GM04504 (cell line): ENCODE measurements at places on chromosomes 2 and 18.

- DNase-seq = no peak
Observed at GRCh38 chr2:96977631-96978195, 8.7 kb downstream of the FAM178B start.

DNA sequence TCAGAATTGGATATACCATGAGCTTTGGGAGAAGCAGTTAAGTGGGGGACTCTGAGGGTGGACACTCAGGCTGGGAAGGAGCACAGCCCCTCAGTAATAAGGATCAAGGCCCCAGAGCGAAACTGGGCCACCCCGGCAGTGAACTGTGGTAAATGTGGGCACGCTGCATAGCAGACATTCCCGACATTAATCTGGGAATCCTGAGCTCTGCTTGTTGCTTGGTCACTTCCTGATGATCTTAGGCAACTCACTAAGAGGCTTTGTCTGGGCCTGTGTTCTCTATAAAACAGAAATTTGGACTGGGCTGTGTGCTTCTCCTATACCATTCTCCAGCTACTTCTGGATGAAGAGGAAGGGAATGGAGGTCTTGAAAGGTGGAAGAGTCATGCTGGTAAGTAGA is 4.8 kb downstream of the TGFBRAP1 start:
- DNase-seq = no peak

- peak; percentile 87 for DNase-seq
Observed at GRCh38 chr2:25103287-25103871, 61.5 kb downstream of the EFR3B start.

DNA sequence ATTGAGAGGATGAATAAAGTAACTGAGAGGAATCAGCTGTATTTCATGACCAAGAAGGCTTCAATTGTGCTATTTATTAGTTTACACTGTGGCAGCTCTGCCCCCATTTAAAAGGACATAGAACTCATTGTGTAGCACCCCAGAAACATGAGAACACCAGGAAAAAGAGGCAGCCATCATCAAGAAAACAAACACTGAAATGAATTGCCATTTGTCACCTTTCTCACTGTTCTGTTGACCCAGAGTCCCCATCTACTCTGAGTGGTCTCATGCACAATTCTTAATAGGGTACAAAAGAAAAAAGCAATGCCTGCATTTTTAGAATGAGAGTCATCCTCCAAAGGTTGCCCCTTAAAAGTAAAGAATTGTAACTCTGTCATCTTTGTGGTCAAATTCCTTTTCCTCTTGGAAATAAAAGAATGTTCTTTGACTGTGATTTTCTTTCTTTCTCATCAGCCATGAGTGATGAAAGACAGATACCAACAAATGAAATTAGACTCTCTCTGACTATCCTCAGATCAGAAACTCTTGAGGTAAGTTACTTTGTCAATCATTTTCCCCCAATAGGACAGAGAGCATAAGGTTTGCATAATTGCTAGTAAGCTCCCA is 1941.9 kb upstream of the PIK3C3 start:
- no peak for DNase-seq

DNA sequence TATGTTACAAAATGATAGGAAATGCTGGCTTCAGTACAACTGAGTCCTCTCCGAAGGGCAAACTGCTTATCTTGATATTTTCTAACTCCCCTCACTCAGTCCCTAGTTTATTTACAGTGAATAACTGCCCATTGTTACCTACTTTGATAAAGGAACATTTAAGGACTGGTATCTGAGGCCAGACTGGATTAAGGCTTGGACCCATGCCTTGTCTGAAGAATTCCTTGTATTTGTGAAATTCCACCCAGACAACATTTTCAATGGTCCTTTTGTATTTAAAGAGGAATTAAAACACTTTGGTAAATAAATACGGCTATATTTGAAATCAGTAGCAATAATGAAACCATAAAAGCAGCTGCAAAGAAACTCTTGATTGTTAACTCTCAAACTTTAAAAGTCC is 58.3 kb downstream of the PELI1 start:
- no peak for DNase-seq
